Ovary (tissue), 10 donors: ENCODE measurements at places on chromosomes 1 and 21. TPM values are rescaled to one million over a fixed set of nuclear protein-coding genes. Genes with fewer than 3 reads are reported as not detected.

GRCh38 chr21:43762303-43763128, 13.6 kb downstream of the CSTB start:
- no peak overlapping the region for H3K27ac ChIP-seq
- no peaks in the 10 kb centered on the region for H3K27me3 ChIP-seq
- no peaks in the 10 kb centered on the region for H3K36me3 ChIP-seq
- no peak for DNase-seq

- peaks cover 6% of the 10 kb centered on the region for H3K4me1 ChIP-seq
- H3K4me3 ChIP-seq: no peak overlapping the region
- no peak overlapping the region for H3K27ac ChIP-seq
- no peak for DNase-seq
- no peaks in the 10 kb centered on the region for H3K36me3 ChIP-seq
- H3K27me3 ChIP-seq: no peaks in the 10 kb centered on the region
Observed at GRCh38 chr1:22494943-22495579, 43.4 kb downstream of the ZBTB40 start.

- H3K4me3 ChIP-seq: no peak overlapping the region
- no peaks in the 10 kb centered on the region for H3K4me1 ChIP-seq
Observed at GRCh38 chr1:62346886-62347285, 27.7 kb upstream of the KANK4 start.

DNA sequence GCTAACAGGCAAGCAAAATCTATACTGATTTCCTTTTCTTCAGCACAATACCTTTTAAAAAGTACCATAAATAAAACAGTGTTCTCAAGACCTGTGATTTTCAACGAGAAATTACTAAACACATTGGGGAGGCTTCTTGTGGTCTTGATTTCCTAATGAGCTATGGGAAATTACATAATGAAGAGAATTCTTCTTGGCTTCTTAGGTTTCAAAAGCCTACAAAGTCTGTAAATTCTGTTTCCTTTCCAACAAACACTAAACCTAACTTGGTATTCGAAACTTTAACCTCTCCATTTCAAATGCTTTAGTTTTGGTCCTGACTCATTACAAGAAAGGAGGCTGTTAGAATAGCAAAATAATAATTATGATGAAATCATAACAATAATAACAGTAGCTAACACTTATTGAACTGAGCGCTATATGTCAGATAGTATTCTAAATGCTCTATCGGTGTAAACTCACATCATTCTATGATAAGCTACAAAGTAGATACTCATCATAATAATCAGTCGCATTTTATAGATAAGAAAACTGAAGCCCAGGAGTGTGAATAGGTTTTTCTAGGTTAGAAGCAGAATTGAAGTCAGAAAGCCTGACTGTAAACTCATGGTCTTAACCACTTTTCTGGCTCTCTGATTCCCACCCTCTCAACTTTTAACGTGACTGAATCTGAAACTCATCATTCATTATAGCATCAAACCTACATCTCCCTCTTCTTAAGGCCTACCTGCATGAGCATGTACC, 486.7 kb downstream of the SMYD3 start:
- H3K4me1 ChIP-seq: no peaks in the 10 kb centered on the region
- H3K27me3 ChIP-seq: no peaks in the 10 kb centered on the region
- no peak overlapping the region for H3K4me3 ChIP-seq
- H3K27ac ChIP-seq: no peak overlapping the region
- no peak for DNase-seq

DNA sequence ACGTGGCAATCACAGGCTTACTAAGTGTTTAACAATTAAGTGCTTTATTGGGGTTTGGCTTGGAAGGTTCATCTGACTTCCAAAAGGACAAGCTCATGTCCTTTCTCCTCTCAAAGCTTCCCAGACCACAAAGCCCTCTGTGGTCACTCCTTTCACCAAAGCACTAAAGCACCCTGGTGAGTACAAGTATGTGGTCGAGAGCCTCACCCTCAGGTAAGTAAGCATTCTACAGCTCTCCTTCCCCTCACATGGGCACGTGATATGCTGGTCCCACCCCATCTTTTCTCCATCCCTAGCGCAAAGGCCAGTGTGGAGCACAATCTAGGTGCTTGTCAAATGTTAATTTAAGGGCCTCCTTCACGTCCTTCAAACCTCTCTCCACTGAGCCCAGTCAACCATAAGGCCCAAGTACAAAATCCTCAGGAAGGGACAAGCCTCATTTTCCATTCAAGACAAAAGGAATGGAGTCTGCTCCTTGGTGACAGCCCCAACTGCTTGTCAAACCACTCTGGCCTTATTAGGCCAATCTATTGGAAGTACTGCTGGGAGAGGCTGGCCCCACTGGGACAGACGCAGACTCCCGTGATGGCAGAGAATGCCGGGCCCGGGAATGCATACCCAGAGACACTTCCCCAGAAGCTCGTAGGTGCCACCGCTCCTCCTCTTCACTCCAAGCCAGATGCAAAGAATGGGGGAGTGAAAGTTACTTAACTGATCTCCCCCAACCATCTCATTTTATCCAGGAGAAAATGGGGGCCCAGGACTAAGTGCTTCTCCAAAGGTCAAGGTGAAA, 7.8 kb downstream of the STMN1 start:
- H3K36me3 ChIP-seq: no peaks in the 10 kb centered on the region
- peaks cover 9% of the 10 kb centered on the region for H3K4me1 ChIP-seq
- H3K4me3 ChIP-seq: no peak overlapping the region
- no peaks in the 10 kb centered on the region for H3K27me3 ChIP-seq

- no peak for DNase-seq
- no peaks in the 10 kb centered on the region for H3K27me3 ChIP-seq
- no peaks in the 10 kb centered on the region for H3K36me3 ChIP-seq
- H3K4me3 ChIP-seq: no peak overlapping the region
- H3K4me1 ChIP-seq: no peaks in the 10 kb centered on the region
Observed at GRCh38 chr1:194279975-194280374, 1093.6 kb upstream of the B3GALT2 start.

DNA sequence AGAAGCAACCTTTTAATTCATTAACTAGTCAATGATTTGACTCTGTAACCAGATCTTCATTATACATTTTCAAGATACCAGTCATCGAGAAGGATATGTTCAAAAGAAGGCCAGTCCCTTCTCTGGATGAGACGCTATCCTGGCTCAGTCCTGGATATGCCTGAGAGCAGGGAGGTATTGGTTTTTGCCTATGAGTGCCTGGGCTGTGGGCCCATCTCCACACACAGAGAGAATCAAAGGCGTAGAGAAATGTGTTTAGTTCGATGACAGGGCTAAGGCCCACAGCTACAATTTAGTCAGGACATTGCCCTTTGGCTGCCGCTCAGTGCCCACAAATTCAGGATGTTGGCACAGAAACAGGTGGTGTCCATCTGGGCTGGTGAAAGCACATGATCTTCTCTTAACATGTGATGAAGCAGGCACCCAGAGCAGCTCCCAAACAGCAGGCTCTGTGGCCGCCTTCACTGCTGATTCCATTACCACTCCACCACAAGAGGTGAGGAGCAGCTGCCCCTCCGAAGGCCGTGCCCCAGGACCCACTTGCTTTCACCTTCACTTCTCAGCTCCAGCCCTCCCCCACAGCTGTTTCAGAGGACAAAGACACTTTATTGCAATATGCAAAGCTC, 24.7 kb downstream of the ACKR1 start:
- H3K36me3 ChIP-seq: no peaks in the 10 kb centered on the region
- no peaks in the 10 kb centered on the region for H3K27me3 ChIP-seq
- no peak overlapping the region for H3K4me3 ChIP-seq
- H3K27ac ChIP-seq: no peak overlapping the region
- H3K4me1 ChIP-seq: no peaks in the 10 kb centered on the region

GRCh38 chr1:37926038-37926924, 20.6 kb downstream of the INPP5B start:
- no peaks in the 10 kb centered on the region for H3K36me3 ChIP-seq
- no peak overlapping the region for H3K4me3 ChIP-seq
- DNase-seq: no peak
- no peaks in the 10 kb centered on the region for H3K27me3 ChIP-seq
- H3K4me1 ChIP-seq: peaks cover 3% of the 10 kb centered on the region
- no peak overlapping the region for H3K27ac ChIP-seq

GRCh38 chr1:240099329-240099728, 7.6 kb downstream of the FMN2 start:
- no peak for DNase-seq
- H3K27me3 ChIP-seq: no peaks in the 10 kb centered on the region
- H3K36me3 ChIP-seq: no peaks in the 10 kb centered on the region
- H3K4me1 ChIP-seq: no peaks in the 10 kb centered on the region
- no peak overlapping the region for H3K27ac ChIP-seq
- no peak overlapping the region for H3K4me3 ChIP-seq

DNA sequence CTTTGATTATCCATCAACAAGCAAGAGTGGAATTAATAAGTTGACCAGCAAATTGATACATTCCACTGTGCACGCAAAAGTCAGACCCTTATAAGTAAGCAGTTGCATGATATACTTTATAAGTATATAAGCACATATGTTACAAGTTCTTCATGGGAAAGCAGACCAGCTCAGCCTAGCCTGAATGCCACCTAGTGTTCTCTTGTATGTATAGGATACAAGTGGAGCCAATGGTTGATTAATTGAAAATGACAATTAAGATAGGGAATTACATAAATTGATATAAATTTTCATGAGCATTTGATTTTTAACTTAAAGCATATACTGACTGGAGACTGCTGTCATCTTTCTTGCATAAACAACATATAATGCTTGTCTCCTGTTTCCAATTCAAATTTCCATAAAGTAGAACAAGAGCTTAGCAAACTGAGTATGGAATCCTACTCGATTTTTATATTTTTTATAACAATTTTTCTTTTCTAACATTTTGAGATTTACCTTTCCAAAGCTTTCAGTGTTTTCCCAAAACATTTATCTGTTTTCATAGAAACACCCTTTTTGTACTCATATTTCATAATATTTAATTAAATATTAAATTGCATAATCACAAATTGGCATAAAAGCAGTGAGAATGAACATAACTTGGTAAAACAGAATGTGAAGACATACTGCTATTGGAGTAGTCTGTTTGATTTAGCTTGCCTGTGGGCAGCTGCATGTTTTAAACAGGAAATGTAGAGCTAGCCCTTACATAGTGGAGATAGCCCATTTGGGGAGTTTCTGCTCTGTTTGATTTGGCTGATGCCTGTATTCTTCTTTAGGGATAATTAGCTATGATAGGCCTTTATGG, 62.8 kb downstream of the MAGI3 start:
- DNase-seq: no peak
- no peaks in the 10 kb centered on the region for H3K36me3 ChIP-seq
- no peaks in the 10 kb centered on the region for H3K4me1 ChIP-seq
- no peak overlapping the region for H3K27ac ChIP-seq
- H3K4me3 ChIP-seq: no peak overlapping the region

Gene LCA5L
- 11.8 TPM for total RNA-seq

Gene SEMA6C
- total RNA-seq: 14.7 TPM

Gene ERG
- total RNA-seq: 10.1 TPM

Gene NR1I3
- not detected for total RNA-seq

Gene SLFNL1
- 0.55 TPM for total RNA-seq

Gene AMY1A
- 13.3 TPM for total RNA-seq

Gene PRKAA2
- 3.9 TPM for total RNA-seq
